ENCODE measurements at places on chromosomes 1 and 21.

- DNase-seq: no peak
These were observed 773.2 kb upstream of the ADAMTS5 start for GRCh38 chr21:27740084-27740483.

DNA sequence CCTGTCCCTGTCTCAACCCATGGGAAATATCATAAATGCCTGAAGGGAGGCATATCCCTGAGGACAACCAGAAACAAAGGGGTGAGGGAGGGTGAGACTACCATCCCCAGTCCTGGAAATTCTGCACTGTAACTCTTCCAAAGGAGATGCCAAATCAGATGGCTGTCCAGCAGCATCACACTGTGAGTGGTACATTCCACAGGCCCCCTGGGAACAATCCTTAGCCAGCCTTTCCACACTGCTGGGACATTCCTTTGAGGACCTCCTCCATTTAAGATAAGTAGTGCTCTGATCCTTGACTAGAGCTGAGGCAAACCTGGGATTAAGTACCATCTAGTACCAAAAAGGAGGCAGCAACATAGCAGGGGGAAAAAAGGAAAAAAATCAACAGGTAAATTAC, 10.7 kb downstream of the IVL start:
- DNase-seq: no peak

DNA sequence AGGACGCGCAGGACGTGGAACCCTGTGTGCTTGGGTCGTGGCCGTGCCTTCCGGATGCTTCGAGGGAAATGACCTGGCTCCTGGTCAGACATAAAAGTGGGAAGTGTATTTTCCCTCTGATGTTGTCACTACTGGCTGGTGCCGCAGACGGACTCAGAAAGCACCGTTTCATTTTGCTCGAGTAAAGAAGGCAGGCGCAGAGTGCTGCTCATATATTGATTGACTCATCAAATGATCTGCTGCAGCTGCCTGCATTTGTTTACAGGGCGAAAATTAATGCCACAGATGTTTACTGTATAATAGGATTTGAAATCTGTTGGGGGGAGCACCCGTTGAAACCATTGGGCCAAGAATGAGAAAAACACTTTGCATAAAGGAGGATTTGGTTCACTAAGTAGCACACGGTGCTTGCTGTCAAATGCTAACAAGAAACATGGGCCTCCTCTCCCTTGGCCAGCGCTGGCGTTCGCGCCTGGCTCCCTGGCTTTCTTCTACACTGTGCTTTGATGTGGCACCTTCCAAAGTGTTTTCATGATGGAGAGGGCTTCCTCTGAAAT, 365.5 kb downstream of the CAMTA1 start:
- no peak for DNase-seq

DNA sequence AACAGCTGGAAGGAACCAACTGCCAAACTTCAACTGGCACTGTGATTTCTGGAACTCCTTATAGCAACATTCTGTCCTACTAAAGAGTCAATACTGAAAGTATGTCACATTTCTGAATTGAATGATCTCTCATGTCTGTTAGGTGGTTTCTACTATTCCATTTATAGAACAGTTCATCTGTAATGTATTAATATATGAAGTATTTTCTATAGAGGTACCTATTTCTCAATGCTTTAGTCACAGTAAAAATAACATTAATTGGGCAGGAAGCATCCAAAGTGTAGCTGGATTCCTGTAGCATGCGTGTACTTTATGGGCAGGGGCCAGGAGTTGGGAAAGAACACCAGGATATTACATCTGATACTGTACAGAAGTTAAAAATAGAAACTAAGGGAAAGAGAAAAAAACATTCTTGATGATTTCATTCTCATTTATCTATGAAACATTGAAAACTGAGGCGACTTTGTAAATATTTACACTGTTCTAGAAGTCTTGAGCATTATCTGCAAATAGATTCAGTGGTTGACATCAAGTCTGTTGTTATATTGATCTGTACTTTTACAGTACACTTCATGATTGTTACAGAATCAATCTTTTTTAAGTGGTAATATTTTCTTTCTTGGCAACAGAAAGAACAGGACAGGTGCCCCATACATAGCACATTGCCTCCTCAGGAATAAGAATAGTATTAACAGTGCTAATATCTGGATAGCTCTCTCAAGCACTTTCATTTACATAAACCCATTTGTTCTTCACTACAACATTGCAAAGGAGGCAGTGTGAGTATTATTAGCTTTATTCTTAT, 6.2 kb upstream of the ZNF281 start:
- DNase-seq: peak; percentile 90

GRCh38 chr1:75723989-75724471, 479 bp upstream of the ACADM start:
- peak; percentile 46 for DNase-seq

GRCh38 chr1:119139403-119139802, 1.1 kb downstream of the WARS2 start:
- no peak for DNase-seq

Measured in AG09319 (cell line).